ENCODE measurements at places on chromosomes 11 and 22.

DNA sequence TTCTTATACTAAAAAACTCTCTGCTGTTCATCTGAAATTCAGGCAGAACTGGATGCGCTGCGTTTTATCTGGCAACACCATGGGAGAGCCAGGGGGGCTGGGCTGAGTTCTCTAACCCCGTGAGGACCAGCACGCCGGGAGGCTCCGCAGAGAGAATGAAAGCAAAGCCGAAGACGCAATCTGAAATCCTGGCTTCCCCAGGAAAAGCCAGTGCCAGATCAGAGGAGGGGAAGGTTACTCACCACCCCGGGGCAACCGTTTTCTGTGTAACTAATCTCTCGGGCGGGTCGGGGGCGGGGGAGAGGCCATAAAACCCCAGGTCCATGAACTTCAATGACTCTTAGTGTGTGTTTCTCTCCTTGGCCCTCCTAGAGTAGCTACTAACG lies 99.4 kb downstream of the SHANK2 start:
- no peak for DNase-seq

DNA sequence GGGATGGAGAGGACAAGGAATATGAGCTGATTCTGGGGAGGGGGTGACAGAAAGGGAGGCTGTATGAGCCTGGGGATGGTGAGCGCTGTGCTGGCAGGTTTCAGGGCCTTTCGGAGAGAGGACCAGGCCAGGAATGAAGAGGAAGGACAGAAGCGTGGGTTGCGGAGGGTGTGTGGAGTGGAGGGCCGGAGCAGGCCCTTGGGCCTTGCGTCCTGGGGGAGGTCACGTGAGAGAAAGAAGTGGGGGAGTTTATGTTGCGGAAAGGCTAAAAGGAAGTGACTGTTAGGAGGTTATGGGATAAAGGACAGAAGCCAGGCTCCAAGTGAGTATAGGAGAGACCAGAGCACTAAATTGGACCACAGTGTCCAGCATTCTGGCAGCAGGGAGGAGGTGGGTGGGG lies 17.5 kb downstream of the BCR start:
- no peak for DNase-seq

GRCh38 chr22:41619979-41620588 lies 759 bp downstream of the DESI1 start:
- DNase-seq = peak; percentile 83

GRCh38 chr11:23772081-23772480 lies 724.8 kb upstream of the LUZP2 start:
- no peak for DNase-seq

DNA sequence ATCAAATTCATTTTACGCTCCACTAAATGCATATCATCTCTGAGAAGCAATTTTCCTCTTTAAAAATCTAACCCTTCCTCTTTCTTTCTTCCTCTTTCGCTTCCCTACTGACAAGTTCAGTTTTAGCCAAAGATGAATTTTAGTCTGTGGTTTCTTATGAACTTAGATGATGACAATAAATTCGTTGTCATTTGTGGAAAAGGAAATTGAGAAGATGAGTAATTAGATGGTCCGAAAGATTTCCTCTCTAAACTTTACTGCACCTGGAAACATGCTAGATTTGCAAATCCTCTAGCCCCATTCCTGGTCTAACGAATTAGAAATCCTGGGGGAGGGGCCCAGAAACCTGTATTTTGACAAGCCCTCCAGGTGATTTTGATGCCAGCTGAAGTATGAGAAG lies 855.4 kb upstream of the CHORDC1 start:
- no peak for DNase-seq

GRCh38 chr11:31001427-31001826 lies 368.1 kb downstream of the DCDC1 start:
- DNase-seq = no peak

DNA sequence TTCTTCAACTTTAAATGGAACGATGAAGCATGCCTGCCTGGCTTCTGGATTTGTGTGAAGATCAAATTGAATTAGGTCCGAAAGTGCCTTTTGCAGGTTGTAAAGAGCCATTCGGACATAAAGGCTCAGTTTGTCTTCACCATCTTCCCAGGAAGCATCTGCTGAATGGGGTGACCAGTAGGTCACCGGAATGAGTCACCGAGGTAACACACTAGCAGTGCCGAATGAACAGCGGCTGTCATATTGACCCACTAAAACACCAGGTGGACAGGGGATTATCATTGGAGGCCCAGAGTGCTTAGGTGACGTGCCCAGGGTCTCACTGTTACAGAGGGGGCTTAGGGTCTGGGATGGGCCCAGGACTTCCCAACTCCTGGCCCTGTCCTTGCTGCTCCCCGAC lies 43.1 kb upstream of the MYH9 start:
- DNase-seq = no peak

GRCh38 chr11:35276396-35277145 lies 137.6 kb downstream of the CD44 start:
- no peak for DNase-seq

DNA sequence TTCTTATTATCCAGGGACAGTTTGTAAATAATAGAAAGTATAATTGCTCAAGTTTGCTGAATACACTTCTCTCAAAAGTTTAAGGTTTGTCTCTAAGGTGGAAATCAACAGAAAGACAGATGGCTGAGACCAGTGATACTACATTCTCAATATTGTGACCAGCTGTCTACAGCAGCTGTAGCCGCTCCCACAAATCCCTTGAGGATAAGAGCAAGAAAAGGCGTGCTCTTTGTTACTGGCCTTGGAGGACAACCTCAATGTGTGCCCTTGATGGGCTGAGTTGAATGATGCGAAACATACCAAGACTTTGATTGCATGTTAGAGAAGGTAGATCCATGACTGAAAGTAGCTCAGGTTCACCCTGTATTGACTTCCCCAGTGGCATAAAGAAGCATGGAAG lies 6.1 kb downstream of the OR6M1 start:
- DNase-seq = no peak

- DNase-seq = no peak
These were observed 113.5 kb downstream of the MAML2 start for GRCh38 chr11:96229354-96229977.

GRCh38 chr11:134395002-134395401 lies 17.0 kb downstream of the B3GAT1 start:
- no peak for DNase-seq

DNA sequence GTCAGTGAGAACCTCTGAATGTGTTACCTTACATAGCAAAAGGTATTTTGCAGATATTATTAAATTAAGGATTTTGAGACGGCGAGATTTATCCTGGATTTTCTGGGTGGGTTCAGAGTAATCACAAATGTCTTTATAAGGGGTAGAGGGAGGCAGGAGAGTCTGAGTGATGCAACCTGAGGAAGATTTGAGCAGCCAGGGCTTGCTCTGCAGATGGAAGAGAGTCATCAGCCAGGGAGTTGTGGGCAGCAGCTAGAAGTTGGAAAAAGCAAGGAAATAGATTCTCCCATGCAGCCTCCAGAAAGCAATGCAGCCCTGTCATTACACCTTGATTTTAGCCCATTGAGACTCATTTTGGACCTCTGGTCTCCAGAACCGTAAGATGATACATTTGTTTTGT lies 4.1 kb upstream of the WDR74 start:
- DNase-seq = no peak

- DNase-seq = no peak
These were observed 21.2 kb downstream of the TTC28 start for GRCh38 chr22:28658448-28658847.

DNA sequence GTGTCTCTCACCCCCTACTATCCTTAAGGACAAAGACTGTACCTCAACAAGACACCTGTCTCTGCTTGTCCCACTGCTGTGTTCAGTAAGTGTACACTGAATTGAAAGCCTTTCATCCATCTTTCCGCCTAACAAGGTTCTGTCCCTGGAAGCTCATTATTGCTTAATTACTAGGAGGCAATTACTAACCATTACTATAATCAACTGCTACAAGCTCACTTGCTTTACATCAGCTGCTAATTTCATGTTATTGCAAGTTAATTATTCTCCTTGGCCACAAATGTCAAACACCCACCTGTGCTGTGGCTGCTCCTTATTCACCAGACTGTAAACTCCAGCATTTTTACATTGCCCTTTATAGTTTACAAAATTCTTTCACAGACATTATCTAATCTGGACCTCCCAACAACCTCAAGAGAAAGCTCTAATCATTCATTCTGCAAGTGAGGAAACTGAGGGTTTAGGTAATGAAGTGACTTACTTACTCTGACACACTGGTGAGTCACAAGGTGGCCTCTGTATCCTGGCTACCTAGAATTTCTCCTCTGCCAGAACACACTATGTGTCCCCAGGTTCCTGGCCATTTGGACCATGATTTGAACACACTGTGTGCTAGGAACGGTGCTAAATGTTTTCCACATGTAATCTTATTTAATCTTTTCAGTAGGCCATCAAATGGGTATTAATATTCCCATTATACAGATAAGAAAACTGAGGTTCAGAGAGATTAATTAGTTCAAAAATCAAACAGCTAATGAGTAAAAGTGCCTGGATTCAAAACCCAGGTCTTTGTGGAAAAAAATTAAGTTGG lies 66.7 kb downstream of the RAB30 start:
- no peak for DNase-seq

GRCh38 chr11:111091321-111091938 lies 154.1 kb upstream of the POU2AF2 start:
- DNase-seq = no peak

GRCh38 chr11:65452806-65453490 lies 30.4 kb downstream of the NEAT1 start:
- DNase-seq = no peak

DNA sequence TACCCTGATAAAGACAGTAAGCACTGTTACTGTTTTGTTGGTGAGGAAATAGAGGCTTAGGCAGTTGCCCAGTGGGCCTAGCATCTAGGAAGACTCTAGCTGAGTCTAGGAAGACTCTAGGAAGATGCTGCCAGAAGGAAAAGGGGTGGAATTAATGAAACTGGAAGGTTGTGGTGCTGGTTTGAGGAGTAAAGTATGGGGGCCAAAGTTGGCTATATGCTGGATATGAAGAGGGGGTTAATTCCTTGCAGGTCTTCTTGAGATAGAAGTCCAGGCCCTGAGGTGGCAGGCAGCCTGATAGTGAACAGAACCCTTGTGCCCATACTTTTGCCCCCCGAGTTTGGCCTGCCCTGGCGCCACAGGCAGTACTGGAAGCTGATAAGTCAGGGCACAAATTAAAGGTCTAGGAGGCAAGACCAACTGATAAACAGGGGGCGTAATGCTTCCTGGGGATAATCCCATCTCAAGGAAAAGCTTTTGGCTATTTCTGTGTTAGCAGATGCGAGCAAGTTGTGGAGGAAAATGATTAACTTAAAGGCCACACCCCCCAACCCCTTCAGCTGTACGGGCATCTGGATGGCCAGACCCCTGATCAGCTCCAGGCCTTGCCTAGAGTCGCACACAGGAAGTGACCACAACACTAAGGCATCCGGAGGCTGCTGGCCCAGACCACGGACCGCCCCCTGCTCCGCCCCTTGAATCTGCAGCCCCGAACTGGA lies 3.1 kb downstream of the ILK start:
- peak; percentile 89 for DNase-seq

- no peak for DNase-seq
These were observed 85.5 kb downstream of the DGCR2 start for GRCh38 chr22:19036523-19037273.
